ENCODE measurements at places on chromosomes 7 and 10. TPM values are rescaled to one million over a fixed set of nuclear protein-coding genes. Genes with fewer than 3 reads are reported as not detected.

- DNase-seq = peak; percentile 55
Measured at GRCh38 chr10:70887804-70888800, at the start of gene PCBD1. PCBD1 (minus strand) TSS chr10:70888565; CDS start chr10:70888533, 32 bp downstream.

DNA sequence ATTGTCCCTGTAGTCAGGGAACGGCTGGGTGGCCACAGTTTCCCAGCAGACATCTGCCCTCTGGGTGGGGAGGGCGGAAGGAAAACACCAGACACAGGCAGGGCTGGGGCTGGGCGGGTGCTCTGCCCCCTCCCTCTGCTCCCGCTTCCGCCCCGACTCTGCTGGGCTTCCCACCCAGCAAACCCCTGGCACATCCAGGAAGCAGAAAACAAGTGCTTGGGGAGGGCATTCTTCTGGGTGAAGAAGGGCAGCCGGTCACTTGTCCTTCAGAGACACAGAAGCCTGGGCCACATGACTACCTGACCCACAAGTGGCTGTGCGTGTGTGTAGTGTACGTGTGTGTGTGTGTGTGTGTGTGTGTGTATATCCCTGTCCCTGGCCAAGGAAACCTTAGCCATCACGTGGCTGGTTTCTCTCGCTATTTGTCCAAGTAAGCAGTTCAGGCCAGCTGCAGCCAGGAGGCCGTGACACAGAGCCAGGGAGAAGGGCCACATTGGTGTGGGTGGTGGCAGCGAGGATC is 77.9 kb downstream of the ZMIZ1 start:
- peak; percentile 44 for DNase-seq

DNA sequence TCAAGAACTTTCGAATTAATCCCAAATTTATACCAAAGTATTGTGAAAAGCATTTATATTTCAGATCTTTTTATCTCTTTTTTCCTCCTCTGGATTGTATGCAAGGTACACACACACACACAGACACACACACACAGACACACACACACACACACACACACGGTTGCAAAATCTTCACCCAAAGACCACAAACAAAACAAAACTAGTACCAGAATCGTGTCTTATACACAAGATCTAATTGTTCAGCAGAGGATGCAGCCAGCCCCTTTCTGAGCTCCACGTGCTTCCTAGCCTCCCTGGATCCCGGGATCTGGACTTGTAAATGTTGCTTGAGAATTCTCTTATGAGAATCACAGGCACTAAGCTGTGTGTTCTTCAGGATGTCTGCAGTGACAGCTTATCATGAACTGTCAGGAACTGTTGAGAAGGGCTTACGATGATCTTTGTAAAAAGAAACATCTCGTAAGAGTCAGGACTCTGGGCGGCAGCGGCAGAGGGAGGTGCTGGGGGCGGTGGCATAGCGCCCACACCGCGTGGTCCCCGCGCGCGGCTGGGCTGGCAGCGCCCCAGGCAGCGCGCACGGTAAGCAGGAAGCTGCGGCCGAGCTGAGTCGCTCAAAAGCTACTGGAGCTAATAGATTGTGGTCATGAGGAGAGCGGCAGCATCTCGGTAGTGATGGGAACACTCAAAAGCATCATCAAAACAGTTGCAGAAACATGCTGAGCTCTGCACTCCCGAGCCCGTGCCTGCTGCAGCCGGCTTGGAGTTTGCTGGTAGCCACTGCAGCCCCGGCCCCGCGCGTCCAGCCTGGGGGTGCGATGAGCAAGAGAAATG is 277.6 kb downstream of the GATA3 start:
- DNase-seq = peak; percentile 20

GRCh38 chr10:12757351-12757750 is 244.2 kb downstream of the CCDC3 start:
- DNase-seq = no peak

DNA sequence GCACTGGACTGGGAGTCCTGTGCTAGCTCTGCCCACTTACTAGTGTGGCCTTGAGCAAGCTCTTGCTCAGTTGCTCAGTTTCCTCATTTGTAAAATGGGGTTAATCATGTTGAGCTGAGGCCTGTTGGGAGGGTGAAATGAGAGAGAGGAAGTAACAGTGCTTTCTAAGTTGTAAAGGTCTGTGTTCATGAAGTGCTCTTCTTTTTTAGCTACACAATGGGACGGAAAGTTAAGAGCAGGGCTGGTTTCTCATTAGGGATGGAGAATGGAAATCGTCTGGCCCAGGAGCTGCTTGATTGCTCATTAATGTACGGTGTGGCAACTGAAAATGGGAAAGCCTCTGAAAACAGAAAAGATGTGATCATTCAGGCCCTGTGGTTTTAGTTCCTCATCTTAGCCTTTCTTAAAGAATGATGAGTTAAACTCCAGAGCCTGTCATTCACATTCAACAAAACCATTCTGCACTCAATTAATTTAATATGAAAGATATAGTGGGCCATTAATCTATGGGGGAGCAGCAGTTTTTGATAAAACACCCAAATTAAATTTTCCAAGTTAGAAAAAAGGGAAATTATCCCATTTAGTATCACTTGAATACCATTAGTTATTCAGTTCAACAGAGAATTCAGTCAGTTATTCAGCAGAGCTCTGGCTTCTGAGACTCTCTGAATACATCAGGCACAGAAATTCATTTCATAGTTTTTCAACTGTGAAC is 60.5 kb downstream of the SH2D4B start:
- DNase-seq = no peak

GRCh38 chr10:76736392-76736791 is 901.2 kb downstream of the KCNMA1 start:
- DNase-seq = no peak

DNA sequence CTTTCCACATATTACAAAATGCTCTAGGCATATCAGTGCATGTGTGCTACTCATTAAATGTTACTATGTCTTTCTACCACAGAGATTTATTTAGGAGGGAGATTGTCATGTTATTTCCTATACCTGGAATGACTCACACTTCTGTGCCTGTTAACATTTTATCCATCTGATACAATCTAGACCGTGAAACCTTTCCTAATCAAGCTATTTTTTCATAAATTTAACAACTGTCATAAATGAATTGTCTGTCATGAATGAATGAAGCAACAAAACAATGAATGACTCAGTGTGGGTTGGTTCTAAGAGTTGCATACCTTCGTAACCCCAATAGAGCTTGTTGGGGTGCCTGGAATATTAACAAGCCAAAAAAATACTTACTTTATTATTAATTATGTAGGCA is 554.3 kb downstream of the GRM8 start:
- no peak for DNase-seq

DNA sequence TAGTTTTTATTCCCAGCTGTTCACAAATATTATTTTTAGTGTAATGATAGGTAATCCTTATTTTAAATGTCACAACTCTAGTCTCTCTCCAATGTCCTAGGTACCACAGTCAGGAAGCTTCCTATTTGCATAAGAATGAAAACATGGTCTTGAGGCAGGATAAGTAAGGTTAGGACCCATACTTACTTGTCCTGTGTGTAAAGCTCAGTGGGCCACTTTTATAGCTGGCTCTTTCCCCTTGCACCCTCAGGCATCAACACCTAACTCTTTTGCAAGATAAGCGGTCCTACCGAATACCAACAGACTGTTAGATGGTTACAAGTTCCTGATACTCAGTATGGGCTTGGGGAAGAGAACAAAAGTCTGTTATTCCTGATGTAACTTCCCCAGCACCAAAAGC is 986.9 kb downstream of the NRG3 start:
- no peak for DNase-seq

- no peak for DNase-seq
Measured at GRCh38 chr10:22372298-22372697, 27.0 kb downstream of the SPAG6 start.

DNA sequence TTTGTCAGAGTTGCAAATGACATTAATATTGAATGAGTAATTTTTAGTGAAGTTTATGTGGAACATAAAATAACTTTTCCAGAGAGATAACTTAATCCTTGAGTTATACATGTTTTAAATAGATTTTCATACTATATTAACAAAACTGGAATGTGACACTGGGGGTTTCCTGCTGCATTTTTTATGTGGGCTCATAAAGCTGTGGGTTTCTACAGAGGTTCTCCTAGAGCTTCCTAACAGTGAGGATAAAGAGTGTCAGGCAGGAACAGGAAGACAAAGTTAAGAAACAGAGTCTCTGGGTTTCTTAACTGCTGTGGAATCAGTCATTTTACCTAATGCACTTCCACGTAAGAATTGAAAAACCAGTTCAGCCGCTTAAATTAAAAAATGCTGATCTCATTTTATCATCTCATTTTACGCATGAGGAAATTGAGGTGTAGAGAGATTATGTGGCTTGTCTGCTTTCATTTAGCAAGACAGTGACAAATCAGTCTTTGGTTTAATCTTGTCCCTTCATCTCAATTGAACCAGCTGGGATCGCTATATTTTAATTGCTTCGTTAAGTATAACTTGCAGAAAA is 5.0 kb downstream of the CD36 start:
- DNase-seq = no peak

Gene NPY4R2
- total RNA-seq = 0.31 TPM

Gene UPP1
- 1.4 TPM for total RNA-seq

Gene SPDYE8
- not detected for total RNA-seq

Gene GIMAP7
- total RNA-seq = 2.7 TPM

Gene RNF133
- total RNA-seq = 0.47 TPM

Gene CDNF
- total RNA-seq = 1.4 TPM

Gene PPP1R17
- total RNA-seq = 2.7 TPM

Gene SPDYE18
- total RNA-seq = 1.4 TPM

Gene OTUD1
- 17.8 TPM for total RNA-seq

Gene PCLO
- total RNA-seq = 48.5 TPM
